AG08396 (cell line): ENCODE measurements at places on chromosomes 16 and 17.

- DNase-seq = no peak
These were observed 201.3 kb downstream of the CEP112 start for GRCh38 chr17:65990593-65990992.

- DNase-seq = no peak
These were observed 108.5 kb upstream of the CHMP6 start for GRCh38 chr17:80882926-80883685.

DNA sequence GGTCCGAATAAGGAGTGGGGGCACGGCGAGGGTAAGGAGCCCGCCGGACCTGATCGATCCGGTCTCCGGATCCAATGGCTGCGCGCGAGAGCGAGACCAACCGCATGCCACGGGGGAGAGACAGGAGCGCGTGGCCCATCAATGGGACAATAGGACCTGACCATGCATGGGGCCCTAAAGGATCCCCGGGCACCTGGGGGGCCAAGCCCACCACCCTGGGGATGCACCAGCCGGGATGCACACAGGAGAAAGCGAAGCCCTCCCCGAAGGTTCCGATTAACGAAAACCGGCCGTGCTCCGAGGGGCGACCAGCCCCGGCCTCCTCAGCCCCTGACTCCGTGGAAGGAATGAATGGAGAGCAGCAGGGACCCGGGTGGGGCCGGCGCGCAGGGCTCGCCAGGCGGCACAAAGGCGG, 525 bp downstream of the JPT1 start:
- no peak for DNase-seq

GRCh38 chr17:76707985-76708807, 2.6 kb downstream of the MXRA7 start:
- peak; percentile 50 for DNase-seq

DNA sequence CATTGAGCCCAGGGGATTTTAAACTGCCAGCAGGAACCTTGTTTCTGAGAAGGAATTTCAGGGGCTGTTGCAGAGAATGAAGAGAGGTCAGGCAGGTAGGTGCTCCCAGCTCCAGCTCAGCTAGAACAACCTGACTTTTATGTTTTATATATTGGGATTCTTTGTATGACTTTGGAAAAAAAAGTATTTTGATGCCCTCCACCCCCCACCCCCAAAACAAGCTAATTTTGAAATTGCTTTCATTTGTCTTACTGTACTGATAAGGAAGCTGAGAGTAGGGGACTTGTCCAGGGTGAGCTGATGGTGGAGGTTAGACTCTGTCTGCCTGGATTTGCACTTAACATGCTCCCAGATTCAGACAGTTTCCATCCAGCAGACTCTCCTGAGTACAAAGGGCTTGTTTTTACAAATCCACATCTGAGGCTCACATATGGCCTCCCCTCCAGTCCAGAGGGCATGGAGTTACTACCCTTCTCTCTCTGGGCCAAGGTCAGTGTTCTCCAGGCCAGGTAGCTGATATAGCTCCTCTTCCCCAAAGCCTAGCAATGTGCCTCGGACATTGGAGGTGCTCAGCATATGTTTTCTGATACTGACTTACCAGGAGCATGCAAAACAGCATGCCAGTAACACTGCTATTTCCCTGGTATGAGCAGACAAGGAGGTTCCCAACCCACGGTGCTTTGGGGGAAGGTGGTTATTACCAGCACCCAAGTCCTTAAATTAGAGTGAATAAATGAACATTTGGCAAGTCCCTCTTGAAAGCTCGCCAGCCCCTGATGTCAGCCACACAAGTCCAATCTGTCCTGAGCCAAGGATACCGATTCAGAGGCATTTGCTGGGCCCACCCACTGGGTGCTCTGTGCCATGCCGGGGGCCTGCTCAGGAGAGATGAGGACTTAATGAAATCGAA, 11.3 kb downstream of the STX1B start:
- DNase-seq = no peak
